Non-pigmented ciliary epithelial cell (primary cell): ENCODE measurements at places on chromosomes 4 and X.

- DNase-seq, result no peak
These were observed 44.4 kb downstream of the RAP1GDS1 start for GRCh38 chr4:98305576-98305975.

- DNase-seq, result no peak
These were observed 32.0 kb upstream of the SPON2 start for GRCh38 chr4:1204286-1204827.

- DNase-seq, result no peak
These were observed 251.1 kb upstream of the DIAPH2 start for GRCh38 chrX:96433409-96434077.

GRCh38 chr4:122785099-122785498, 41.5 kb upstream of the FGF2 start:
- no peak for DNase-seq

DNA sequence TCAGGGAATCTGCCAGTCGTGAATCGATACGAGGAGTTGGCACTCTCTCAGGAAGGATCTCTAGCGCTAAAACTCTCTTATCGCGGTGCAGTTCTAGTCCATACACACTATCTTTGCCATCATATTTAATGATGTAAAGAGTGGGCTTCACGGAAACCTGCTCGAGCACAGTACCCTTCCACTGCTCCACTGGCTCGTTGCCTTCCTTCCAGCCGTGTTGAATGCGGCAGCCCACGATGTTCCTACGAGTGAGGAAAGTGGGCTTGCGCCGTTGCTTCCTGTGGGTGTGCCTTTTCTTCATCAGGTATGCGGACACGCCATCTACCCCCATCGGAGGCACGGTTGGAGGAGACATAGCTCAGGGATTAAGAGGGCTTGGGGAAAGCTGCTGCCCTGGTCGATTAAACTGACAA, 661 bp downstream of the SPIN4 start:
- DNase-seq, result no peak

- no peak for DNase-seq
These were observed 97.8 kb upstream of the USP9X start for GRCh38 chrX:40987413-40987812.
